ENCODE measurements at places on chromosomes 1 and 21.

- DNase-seq = no peak
Measured at GRCh38 chr1:226985839-226986463, 45.9 kb downstream of the COQ8A start.

GRCh38 chr1:173195596-173196088 is 11.5 kb downstream of the TNFSF4 start:
- no peak for DNase-seq

DNA sequence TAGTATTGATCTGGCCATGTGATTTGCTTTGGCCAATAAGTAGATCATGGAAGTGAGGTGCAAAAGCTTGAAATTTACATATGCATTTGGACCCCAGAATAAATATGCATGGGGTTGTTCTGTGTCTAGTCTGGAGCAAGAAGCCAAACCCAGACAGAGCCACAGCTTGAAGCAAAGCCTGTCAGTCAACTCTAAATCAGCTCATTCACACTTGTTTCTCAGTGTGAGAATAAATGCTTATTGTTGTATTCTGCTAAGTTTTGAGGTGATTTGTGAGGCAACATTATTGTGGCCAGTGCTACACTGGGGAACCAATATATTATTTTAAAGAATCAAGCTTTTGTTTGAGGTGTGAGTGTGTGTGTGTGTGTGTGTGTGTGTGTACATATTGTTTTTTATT is 12.2 kb upstream of the PGLYRP3 start:
- no peak for DNase-seq

GRCh38 chr1:67285780-67286488 is 21.7 kb upstream of the IL12RB2 start:
- DNase-seq = no peak

DNA sequence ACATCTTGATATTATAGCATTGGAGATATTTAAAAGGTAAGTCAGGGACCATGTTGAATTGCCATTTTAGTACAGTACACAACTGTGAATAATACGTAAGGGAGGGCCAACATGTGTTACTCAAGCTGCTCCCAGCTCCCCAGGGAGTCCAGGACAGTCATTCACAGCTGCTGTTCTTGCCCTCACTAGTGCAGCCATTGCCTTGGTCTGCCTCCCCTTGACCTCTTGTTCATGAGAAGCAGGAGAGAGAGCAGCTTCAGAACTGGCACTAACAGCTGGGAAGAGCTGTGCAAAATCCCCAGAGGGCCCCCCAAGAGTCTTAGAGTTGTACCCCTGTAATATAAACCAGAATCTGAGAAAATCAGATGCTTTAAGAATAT is 16.4 kb downstream of the TCEANC2 start:
- no peak for DNase-seq

- DNase-seq = no peak
Measured at GRCh38 chr1:33494929-33495328, 22.5 kb downstream of the ZSCAN20 start.

DNA sequence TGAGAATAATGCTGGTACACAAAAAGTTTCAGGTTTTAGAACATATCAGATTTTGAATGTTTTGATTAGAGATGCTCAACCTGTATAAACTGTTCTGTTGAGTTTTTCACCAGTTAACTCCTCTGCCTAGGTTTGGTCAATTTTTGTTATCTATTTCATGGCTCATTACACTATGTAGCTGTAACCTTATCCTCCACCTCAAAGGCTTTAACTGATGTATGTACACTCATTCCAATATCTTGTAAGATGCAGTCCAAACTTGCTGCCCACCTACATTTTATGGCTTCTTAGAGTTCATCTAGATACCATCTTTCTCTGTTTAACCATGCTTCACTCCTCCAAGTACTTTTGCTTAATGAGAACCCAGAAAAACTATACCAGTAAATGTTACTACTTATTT is 107.8 kb downstream of the EIF4G3 start:
- DNase-seq = no peak

- DNase-seq = no peak
Measured at GRCh38 chr21:45859762-45860357, 121.7 kb upstream of the COL6A1 start.

- no peak for DNase-seq
Measured at GRCh38 chr1:167693425-167694045, 28.2 kb upstream of the MPZL1 start.

GRCh38 chr1:14788080-14788479 is 189.6 kb downstream of the KAZN start:
- no peak for DNase-seq

DNA sequence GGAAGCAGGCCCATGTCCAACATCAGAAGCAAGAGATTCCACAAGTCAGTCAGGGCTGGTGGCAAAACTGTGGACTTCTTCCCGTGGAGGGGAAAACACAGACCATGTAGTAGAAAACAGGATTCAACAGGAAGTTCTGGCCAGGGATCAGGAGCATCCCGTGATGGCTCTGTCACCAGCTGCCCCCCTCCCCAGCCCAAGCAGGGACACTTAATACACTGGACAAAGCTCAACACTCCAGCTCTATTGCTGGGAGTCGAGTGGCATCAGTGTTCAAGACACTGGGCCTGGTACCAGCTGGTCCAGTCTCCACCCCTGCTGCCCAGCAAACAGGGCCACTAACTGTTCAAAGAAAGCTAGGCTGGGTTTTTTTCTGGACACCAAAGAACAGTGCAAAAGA is 3.7 kb downstream of the SLC45A3 start:
- no peak for DNase-seq

GRCh38 chr1:236149003-236149595 is 6.8 kb downstream of the GPR137B start:
- DNase-seq = no peak

DNA sequence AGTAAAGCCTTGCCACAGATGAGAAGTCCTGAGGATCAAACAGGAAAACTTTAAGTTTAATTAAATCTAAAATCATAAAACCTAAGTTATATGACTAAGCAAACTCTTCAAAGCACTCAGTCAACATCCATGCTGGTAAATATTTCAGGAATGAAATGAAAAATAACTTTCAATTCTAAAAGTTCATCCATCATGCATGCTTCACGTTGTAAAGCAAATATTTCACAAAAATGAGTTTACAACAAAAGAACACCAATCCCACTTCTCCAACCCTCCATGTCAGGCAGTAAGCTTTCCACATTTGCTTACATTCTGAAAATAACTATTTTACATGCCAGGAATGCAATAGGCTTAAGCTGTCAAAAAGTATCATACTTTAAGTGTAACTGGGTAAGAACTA is 16.8 kb downstream of the APP start:
- DNase-seq = no peak

DNA sequence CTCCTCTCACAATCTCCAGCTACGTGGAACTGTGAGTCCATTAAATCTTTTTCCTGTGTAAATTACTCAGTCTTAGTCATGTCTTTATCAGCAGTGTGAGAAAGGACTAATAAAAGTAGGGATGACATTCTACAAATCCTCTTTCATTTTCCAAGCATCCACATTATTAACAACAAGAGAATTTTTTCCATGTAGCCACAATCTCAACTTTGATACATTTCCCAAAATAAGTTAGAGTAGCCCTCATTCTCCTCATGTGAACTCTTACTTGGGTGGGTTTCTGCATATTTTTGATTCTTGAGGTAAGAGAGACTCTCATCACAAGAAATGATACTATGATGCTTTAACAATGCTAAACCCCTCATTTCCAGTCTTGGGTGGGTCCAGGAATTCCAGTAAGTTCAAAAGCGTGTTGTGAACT is 52.8 kb downstream of the TNFSF18 start:
- no peak for DNase-seq

- no peak for DNase-seq
Measured at GRCh38 chr21:45460611-45461368, 55.8 kb downstream of the COL18A1 start.

GRCh38 chr1:171643156-171643555 is 9.3 kb downstream of the MYOC start:
- no peak for DNase-seq

DNA sequence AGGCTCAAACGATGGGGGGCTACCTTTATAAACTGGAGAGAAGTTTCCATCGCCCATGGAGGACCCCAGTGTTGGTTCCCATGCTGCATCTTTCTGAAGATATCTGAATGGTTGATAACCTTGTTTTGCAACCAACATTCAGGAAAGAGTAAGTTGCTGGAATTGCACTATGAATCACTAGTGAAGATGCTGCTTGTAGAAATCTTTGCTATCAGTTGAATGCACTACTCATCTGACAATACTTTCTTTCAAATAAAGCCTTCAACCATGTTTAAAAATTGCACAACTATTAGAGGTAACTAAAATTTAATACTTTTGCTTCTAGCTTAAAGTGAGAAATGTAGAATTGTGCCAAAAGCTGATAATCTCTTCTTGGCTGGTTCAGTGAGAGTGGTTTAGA is 86.8 kb upstream of the HIVEP3 start:
- no peak for DNase-seq

DNA sequence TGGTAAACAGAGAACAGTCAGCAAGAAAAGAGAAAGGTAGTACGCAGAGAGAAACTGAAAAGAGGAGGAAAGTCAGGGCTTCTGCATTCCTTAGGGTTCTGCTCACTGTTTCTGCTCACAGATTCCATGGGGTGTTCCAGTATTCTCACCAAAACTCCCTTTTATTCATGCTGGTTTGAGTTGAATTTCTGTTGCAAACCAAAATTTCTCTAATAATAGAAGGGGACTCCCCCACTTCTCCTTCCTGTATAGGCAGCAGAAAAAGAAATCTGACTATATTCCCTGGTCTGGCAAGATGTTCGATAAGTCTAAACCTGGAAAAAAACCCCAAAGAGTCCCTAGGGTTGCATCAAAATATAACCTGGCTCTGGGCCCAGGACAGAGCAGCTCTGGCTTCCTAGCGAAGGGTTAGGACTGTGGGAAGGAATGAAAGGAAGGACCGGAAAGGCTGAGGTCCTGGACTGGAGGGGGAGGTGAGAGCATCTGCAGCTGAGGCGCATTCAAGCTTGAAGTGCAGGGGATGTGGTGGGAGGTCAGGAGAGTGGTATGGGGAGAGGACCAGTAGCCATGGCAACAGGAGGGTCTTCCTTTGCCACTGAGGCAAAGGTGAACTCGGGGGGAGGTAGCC is 18.8 kb upstream of the RGS16 start:
- DNase-seq = no peak

GRCh38 chr1:179007233-179007632 is 18.5 kb upstream of the FAM20B start:
- no peak for DNase-seq

DNA sequence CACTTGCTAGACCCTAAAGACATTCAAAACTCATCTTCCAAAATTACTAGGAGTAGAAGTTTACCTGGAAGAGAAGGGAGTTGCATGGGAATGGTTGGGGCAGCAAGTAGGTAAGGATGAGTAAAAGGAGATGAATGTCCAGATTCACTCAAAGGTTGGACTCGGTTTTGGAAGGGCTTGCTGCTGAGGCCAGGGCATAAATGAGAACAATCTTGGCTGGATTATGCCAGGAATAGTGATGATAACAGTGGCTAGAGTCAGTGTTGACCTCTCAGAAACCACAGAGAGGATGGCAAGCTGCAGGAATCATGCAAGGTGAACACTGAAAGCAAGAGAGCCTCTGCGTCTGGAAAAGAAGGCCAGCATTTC is 43.4 kb downstream of the C8A start:
- DNase-seq = no peak

GRCh38 chr1:11320153-11320936 is 47.3 kb downstream of the UBIAD1 start:
- no peak for DNase-seq

GRCh38 chr1:213714645-213715044 is 273.1 kb upstream of the PROX1 start:
- DNase-seq = no peak

- DNase-seq = no peak
Measured at GRCh38 chr1:184504040-184504954, 117.5 kb downstream of the C1orf21 start.

DNA sequence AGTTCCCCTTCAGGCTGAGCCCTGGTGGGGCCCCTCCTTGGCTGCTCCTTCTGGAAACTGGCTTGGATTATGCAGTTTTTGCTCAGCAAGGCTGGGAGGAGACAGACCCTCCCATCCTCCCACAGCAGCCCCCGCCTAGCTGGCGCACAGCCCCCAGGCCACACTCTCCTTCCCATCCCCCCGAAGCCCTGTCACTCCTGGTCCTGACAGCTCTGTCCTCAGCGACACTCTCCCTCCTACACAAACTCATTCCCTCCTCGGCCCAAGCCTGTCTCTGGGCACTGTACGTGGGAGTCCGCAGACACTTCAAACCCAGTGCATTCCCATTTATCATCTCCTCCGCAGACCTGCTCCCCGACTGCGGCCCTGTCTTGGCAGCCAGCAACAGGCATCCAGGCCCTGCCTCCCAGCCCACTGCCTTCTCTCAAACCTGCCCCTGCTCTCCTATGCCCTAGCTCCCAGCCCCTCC is 25.0 kb upstream of the EPHB2 start:
- no peak for DNase-seq

- no peak for DNase-seq
Measured at GRCh38 chr1:182192215-182192614, 130.7 kb upstream of the ZNF648 start.

GRCh38 chr21:31351438-31351837 is 7.4 kb upstream of the TIAM1 start:
- DNase-seq = no peak

- no peak for DNase-seq
Measured at GRCh38 chr1:54265126-54265525, 65.2 kb downstream of the MRPL37 start.

DNA sequence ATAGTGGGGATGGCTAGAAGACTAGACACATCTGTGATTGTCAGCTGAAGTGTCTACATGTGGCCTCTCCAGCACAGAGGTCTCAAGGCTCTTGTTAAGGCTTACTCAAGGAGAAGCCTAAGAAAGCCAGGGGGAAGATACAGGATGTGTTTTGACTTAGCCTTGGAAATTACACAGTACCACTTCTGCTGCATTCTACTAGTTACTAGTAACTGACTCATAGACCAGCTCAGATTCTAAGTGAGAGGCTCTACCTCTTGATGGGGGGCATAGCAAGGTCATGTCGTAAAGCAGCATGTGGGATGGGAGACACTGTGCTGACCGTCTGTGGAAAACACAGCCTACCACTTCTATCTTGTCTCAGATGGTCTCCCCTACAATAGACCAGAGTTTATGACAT is 99.5 kb downstream of the UBE2U start:
- DNase-seq = no peak

- DNase-seq = no peak
Measured at GRCh38 chr1:162878000-162878596, 17.1 kb upstream of the CCDC190 start.

DNA sequence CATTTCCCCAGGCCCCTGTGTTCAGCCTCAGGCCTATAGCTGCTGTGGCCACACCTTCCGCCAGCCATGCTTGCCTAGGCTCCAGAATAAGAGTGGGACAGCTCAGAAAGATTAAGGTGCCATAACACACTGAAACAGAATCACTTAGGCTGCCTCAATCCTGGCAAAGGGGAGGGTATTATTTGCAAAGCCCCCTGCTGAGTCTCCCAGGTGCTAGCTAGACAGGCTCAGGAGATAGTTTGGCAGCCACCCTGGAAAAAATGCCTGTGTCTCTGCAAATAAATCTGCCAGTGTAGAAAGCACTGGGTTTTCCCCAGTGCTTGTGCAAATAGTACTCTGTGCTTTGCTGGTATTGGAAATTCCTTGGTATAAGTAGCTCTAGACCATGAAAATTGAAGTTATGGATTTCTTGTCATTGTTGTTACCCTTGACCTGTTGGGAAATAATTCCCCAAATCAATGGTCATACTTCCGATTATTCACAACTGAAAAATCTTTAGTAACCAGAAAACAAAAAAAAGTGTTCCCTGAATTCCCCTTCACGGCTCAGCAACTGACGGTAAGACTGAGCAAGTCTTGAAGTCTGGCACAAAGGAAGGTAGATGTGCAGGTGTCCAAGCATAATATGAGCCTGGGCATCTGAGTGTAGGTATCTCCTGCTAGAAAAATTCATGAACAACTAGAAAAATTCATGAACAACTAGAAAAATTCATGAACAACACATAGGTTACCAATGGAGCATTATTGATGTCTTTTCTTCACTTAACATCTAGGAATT is 56.9 kb downstream of the PROX1 start:
- DNase-seq = no peak

All from T-cell (primary cell).